ENCODE measurements at places on chromosomes 5 and 9.

GRCh38 chr9:136829412-136829811, 12.9 kb upstream of the AJM1 start:
- no peak for DNase-seq

DNA sequence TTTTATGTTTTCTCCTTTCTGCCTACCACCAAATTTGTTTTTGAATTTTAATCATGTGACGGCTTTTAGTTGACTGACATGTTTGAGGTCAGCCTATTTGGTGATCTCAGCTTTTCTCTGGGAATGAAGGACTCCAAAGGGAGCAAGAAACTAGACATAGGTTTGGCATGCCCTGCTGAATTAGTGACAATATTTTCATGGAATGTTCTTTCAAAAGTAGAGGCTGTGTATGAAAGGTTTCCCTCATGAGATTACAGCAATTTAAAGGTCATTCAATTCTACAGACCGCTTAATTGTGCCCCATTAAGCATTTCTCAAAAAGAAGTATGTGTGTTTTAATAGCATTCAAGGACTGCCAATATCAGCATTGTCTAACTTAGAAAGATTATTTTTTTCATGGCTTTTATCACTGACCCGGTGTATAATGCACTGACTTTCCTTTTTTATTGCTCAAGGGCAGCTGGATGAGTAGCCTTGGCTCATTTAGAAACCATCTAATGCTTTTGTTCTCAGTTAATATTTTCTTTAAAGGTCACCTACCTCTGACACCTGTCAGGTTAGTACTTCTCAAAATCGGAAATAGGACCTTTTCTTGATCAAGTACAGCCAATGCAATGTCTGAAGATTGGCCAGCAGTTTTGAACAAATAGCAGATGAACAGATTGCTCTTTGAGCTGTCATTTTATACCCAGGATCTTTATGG, 8.1 kb upstream of the MLLT3 start:
- no peak for DNase-seq

DNA sequence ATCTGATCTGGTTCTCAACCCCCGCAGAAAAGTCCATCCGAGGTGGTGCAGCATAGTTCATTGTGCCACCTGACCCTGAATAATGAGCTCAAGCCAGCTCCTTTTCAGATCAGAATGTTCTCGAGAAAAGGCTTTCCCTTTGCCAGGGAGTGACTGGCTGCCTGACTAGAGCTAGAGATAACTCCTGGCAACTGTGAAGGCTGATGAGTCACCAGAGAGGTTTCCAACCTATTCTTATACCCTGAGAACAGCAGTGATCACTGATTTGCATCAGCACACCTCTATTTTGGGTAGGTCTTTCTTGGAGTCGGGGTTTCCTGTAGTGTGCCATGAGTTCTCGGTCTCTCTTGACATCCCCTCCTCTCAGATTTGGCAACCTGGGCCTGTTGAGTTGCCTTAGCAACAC, 127.9 kb downstream of the PIK3R1 start:
- DNase-seq, result no peak

- DNase-seq, result peak; percentile 29
These were observed 30.0 kb upstream of the STOM start for GRCh38 chr9:121399883-121400607.

DNA sequence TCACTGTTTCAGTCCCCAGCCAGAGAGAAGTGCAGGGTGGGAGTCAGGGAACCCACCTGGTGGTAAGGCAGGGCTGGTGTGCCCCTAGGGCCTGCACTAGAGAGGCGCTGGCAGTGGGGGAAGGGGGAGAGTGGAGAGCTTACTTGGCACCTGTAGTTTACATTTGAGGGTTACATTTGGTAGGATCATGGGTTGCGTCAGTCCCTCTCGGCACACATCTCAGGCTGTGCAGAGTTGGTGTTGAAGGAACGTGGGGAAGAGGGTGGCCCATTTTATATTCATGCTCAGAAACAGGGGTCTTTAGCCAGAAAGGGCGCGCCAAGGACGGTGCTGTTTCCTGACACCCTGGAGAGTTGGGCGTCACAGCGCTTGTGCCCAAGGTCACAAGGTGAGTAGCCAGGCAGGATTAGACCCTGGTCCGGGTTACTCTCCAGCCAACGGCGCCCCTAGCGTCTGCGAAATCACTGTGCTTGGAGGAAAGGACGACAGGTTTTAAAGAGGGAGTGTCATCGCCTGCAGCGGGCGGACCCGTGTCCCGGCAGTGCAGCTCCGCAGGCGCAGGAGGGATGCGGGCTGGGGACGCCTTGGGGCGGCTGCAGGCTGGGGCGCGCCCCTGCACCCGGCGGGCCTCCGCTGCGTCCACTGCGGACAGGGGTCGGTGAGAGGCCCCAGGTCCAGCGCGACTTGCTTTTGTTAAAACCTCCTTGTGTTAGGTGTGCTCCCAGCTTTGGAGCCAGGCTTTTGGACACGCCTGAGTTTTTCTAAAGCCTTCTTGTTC, 272.6 kb downstream of the FANCC start:
- no peak for DNase-seq

- DNase-seq, result peak; percentile 16
These were observed 77.1 kb downstream of the SUSD1 start for GRCh38 chr9:112097712-112098688.

DNA sequence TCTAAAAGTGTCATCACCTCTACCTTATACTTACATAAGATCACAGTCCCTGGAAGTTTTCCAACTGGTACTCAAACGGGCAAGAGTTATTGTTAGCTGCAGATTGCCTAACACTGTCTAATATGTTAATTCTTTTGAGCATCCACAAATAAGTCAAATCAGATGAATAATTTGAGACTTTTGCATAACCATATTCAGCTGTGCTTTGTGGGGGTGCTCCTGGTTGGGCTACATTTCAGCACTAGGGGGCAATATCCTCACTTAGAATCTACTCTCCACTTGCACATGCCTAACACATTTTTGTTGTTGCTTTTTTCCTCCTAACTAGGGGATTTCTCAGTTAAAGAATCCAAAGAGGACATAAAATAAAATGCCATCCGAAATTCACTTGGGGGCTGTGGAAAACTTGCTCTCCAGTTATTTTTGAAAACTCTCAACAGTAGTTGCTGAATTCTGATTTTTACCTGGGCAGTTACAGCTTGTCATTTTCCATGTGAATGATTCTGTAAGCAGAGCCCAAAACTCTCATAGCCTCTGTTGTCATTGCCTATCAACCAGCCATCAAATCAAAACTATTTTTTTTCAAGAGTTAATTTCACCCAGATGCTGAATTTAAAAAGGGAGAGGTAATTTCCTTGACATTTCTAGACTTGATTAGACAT, 71.5 kb downstream of the TRIM36 start:
- no peak for DNase-seq

DNA sequence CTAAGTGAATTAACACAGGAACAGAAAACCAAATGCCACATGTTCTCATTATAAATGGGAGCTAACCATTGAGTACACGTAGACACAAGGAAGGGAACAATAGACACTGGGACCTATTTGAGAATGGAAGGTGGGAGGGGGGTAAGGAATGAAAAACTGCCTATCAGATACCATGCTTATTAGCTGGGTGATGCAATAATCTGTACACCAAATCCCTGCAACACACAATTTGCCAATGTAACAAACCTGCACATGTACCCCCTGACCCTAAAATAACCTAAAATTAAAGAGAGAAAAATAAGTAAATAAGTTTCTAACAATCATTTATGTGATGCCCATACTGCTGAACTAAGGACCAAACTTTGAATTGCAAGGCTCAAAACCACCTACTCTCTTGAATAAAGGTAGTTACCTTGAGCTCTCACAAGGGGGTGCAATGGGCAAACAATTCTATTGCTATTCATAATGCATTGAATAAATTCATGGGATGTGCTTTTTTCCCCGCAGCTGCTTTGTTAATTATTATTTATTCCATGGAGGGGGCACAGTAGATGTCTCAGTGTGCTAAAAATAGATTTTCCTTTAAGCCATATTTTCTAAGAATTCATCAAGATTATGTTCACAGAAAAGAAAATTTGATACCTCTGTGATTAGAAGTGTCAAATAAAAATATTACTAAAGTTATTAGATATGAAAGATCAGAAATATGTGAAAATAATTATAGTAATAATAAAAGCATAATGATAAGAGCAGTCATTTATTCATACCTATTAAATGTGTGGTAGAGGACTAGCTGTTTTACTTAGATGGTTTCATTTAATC, 76.2 kb upstream of the PTPN3 start:
- DNase-seq, result peak; percentile 63

DNA sequence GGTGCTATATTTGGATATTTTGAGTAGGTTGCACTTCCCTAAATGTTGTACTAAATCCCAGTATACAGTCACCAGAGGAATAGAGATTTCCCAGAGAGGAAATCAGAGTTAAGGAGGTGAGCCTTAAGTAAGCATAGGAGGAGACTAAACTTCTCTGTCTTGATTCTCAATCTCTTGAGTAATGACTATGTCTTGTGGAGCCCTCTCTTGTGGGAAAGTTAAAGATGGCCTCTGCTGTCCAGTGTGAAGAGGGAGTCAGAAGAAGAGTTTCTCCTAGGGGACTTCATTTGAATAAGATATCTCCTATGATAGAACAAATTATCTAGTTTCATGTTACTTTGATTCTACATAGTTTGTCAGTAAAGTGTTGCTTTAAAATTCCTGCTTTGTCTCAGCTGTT, 502.5 kb downstream of the PDE4D start:
- DNase-seq, result no peak

DNA sequence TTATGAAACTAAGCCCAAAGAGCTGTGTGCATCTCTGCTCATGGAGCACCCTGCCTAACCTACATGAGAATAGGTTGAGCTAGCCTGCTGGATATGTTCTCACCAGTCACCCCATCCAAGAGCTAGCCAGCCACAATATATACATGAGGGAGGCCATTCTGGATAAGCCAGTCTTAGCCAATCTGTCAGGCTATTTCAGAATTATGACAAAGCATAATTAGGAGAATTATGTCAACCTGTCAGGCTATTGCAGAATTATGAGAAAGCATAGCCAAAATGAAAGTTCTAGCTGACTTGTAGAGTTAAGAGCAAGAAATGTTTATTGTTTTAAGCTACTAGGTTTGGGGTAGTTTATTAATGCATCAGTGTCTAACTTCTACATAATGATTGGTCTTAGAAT, 189.8 kb downstream of the WDR70 start:
- DNase-seq, result no peak

DNA sequence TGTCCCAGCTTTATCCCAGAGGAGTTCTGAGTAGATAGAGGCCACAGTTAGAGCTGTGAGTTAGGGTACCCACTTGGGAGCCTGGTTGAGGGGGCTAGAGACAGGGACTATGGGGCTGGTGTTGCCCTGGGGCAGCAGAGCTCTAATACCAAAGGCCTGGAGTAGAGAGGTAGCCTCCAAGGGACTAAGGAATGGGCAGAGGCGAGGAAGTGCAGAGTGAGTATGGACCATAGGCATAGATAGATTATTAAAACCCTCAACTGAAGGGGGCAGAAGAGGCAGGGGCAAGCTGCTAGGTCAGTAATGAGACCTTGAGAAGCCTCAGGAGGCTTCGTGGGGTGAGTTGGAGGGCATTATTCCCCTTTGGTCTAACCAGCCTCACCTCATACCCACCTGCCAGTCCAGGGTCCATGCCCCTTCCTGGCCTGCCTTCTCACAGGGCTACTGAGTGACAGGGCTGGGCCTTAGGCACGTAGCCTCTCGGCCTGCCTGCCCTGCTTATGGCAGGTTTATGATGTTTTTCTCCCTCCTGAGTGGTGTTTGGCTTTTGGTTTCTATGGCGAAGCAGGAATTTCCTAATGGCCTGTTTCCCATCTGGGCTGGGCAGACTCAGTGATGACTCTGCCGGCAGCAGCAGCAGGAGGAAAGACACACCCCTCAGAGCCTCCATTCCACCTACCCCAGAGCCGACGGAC, 8.0 kb downstream of the PDLIM4 start:
- no peak for DNase-seq

DNA sequence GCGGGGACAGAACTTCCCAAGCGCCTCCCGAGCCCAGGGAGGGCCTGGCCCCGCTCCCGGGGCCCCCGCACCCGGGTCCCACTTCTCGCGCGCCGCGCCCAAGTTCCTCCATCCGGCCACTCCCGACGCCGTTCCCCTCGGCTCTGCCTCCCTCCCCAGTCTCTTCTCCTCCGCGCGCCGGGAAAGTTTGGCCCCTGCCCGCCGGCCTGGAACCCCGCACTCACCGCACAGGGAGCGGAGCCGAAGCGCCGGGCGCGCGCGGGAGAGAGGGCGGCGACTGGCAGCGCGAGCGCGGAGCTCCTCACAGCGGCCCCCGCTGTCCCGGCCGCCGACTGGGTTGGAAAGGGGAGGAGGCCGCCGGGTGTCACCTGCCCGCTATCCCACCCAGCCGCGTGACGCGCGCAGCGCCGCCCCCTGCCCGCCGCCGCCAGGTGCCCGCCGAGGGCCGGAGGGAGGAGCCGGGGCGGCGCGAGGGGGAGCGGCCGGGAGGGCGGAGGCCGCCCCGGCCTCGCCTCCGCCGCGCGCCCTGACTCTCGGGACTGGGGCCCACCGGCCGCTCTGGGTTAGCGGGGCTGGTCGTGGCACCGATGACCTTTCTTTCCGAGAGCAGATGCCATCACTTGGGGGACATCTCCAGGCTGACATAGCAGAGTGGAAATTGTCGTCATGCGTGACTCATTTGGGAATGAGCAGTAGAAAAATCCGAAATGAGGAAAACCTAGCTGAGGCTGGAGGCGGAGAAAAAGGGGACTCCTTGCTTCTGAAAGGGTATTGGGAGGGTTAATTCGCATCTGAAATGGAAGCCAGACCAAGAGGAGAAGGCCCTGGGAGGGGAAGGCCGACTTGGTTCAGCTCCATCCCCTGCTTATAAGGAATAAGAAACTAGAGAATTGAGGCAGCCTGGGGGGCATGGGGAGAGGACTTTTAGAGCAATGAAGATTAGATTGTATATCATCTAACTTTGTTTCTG, at the start of gene ELOVL7:
TSS of gene ELOVL7 (minus strand) at position 334 of the 970 bp plus-strand sequence. CDS start 56,872 bp downstream, outside the sequence.
- DNase-seq, result peak; percentile 68

DNA sequence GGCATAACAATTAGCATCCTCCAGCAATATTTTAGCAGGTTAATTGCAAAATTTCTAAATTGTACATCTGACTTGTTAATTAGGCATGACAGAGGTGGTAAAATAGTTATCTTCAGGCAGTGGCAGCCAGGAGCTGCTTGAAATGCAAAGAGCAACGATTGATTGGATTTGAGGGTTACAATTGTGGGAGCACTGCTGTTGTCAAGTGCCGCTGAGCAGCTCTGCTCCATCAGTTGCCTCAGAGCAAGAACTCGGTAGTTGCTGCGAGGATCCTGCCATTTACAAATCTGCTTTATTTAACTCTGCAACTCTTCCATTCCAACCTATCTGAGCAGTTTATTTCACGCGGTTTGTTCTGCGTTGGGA, 12.6 kb downstream of the PBX3 start:
- DNase-seq, result no peak

- DNase-seq, result no peak
These were observed 735 bp downstream of the IDNK start for GRCh38 chr9:83623679-83624076.

DNA sequence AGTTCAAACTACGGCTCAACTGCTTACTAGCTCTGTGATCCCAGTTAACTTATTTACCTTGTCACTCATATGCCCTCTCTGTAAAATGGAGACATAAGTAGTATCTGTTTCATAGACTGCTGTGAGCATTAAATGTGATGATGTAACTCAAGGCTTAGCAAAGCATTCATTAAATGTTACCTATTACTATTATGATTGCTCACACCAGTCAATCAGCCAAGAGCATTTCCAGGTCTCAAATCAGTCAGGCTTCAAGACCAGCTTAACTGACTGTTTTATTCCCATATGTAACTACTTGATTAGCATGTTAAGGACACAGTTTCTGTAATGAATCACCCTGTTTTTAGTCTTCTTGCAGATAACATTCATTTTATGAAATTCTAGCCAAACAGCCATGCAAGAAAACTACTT, 413.3 kb downstream of the MLLT3 start:
- DNase-seq, result no peak

Data from NCI-H1930 (cell line).